ENCODE measurements at places on chromosomes 5 and 9.

- DNase-seq = no peak
Measured at GRCh38 chr5:83564069-83564749, 92.7 kb downstream of the VCAN start.

DNA sequence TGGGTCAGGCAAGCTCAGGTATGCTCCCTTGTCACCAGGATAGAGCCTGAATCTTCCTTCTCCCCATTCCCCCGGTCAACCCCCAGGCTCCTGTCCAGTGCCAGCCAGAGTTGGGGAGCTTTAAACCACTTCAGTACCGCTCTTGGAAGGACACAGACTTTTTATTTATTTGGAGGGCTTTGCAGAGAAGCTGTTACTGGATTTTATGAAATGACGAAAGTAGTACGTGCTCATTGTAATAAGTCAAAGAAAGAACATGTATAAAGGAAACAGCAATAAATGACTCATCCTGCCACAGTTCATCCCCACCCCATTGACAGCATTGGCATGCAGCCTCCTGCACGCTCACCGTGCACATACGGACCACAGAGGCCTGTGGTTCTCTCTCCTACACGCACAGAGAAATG, 230.3 kb downstream of the AUH start:
- peak; percentile 86 for DNase-seq

- DNase-seq = peak; percentile 86
Measured at GRCh38 chr9:120402741-120403542, 177.0 kb downstream of the CDK5RAP2 start.

- DNase-seq = no peak
Measured at GRCh38 chr9:30244877-30245276, 2139.6 kb upstream of the ACO1 start.

GRCh38 chr9:38414040-38414723, 10.1 kb downstream of the IGFBPL1 start:
- DNase-seq = no peak

- no peak for DNase-seq
Measured at GRCh38 chr5:55096861-55097260, 5.6 kb upstream of the GZMA start.

DNA sequence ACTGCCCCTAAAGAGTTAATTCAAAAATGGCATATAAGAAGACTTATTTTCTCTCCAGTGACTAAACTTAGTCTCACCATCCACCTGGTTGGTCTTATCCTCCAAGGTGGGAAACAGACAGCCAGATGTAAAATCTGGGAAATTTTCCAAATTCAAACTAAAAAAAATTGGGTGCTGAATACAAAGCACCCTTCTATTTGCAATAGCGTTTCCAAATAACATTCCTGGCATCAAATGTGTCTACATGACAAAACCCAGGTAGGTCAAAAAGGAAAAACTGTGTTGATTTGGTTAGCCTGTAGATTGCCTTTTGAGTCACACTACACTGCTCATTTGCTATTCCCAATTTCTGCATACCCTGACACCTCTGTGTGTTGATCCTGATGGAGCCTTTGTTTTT, 252.2 kb downstream of the NR2F1-AS1 start:
- no peak for DNase-seq

DNA sequence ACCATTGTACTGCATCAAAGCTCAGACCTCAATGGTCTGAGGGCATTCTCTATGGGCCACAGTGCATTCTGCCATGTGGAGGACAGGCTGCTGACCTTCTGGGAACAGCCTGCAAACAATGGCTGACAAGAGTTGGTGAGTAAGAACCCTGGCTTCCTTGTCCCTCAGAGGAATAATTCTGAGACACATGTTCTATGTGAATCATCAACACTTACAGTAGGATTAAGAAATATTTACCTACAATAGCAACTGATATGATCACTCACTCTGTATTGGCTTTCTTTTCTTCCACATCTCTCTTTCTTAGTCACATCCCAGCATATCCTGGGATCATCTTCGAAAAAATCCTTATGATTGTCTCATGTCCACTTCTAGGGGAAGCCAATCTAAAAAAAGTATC, 306.5 kb upstream of the ITGA1 start:
- no peak for DNase-seq

GRCh38 chr5:120516805-120517204, 52.7 kb downstream of the PRR16 start:
- DNase-seq = no peak

DNA sequence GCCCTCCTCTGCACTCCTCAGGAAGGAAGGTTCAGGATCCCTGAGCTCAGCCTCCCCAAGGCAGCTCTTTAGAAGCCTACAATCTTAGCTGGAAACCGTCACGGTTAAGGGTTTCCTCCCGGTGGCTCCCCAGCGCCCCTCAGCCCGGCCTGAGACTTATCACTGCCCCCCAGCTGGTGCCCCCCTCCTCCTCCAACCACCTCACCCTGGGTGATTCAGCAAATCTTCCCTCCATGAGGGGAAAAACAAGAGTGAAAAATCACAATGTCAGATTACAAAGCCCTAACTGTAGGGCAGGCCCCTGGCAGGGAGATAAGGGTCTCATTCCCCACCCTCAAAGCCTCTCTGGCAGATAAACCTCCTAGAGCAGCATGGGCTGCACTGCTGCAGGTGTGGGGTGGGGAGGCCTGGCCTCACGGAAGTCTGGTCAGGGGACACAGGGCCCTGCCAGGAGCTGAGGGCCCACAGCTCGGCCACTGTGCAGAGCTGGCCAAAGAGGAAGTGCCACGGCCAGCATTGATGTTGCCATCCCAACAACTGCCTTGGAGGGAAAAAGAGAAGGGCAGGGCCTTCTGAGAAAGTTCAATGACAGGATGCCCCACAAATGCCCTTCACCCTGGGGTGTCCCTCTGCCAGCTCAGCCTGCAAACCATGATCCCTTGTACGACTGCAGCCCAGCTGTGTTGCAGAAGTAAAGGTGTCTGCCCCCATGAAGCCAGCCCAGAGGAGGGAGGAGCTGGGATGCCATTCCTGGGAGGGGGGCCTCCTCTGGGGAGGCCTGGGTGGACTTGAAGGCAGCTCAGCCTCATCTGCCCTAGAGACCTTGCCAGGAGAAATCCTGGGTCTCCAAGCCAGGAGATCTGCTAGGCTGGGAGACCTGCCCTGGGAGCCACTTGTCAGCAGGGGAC, 25.9 kb downstream of the GFI1B start:
- no peak for DNase-seq

DNA sequence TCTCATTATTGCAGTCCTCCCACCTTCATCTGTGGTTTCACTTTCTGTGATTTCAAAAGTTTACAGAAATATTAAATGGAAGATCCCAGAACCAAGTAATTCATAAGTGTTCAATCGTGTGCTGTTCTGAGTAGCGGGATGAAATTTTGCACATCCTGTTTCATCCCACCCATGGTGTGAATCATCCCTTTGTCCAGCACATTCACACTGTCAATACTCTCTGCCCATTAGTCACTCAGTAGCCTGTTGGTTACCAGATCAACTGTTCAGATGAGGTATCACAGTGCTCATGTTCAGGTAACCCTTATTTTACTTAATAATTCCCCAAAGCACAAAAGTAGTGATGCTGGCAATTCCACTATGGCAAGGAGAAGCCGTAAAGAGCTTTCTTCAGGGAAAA, 26.8 kb downstream of the FAM81B start:
- DNase-seq = no peak

DNA sequence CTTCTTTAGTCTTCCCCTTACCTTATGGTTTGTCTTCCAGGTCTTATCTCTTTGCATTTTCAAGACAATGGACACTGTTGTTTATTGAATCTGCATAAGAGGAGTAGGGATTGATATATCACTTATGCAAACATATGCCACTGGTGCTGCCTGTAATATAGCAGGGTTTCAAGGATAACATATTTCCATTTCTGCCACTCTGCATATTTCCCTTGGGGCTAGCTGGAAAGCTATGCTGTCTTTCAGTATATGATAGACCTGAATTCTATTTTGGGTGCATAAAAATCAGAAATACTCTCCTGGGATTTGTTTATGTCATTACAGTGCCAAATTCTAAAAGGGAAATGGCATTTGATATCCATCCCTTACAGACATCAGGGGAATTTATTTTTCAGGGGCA, 400.2 kb downstream of the TLR4 start:
- DNase-seq = no peak

All from fibroblast of the conjunctiva (primary cell).